A549 treated with CpdA at 1 μM for 4 hours (cell line): ENCODE measurements at places on chromosomes 2 and 18. TPM values are rescaled to one million over a fixed set of nuclear protein-coding genes. Genes with fewer than 3 reads are reported as not detected.

Gene MYOM1
- 0.11 to 0.26 TPM (median 0.16 TPM) in 5 replicates for total RNA-seq

Gene KLHL30
- 0.05 to 0.19 TPM (median 0.07 TPM) in 5 replicates for total RNA-seq

Gene SERPINB13
- not detected in 5 replicates for total RNA-seq

Gene ANKRD62
- not detected in 5 replicates for total RNA-seq

Gene FEV
- total RNA-seq, result 0.08 TPM in 1 of 5 replicates, not detected in the others

Gene ATG9A
- 42.0 to 54.7 TPM (median 49.5 TPM) in 5 replicates for total RNA-seq

Gene STEAP3
- total RNA-seq, result 37.8 to 47.6 TPM (median 40.8 TPM) in 5 replicates

Gene TUBB8B
- not detected in 5 replicates for total RNA-seq

Gene SOX11
- not detected in 5 replicates for total RNA-seq

Gene ADAM23
- total RNA-seq, result 8.0 to 10.7 TPM (median 10.3 TPM) in 5 replicates

Gene GCG
- total RNA-seq, result not detected in 5 replicates

Gene SLC9A4
- total RNA-seq, result not detected in 5 replicates

Gene NETO1
- not detected in 5 replicates for total RNA-seq

Gene HOXD13
- 0.16 to 0.34 TPM (median 0.30 TPM) in 5 replicates for total RNA-seq

Gene CRYBA2
- 0.44 TPM in 1 of 5 replicates, not detected in the others for total RNA-seq

Gene CCDC68
- total RNA-seq, result 2.4 to 4.5 TPM (median 3.6 TPM) in 5 replicates

Gene LDAH
- 16.5 to 20.5 TPM (median 19.6 TPM) in 5 replicates for total RNA-seq

Gene ASB3
- 13.1 to 16.1 TPM (median 14.8 TPM) in 5 replicates for total RNA-seq

Gene AGAP1
- 18.8 to 28.3 TPM (median 25.7 TPM) in 5 replicates for total RNA-seq

Gene ERBB4
- total RNA-seq, result not detected in 5 replicates

Gene ABCG8
- not detected in 5 replicates for total RNA-seq

Gene VIL1
- total RNA-seq, result 0.10 to 0.95 TPM (median 0.36 TPM) in 5 replicates

Gene LRRC30
- total RNA-seq, result not detected in 5 replicates

Gene CACNB4
- 0.09 to 0.33 TPM (median 0.16 TPM) in 4 of 5 replicates, not detected in the other for total RNA-seq

Gene BOLL
- total RNA-seq, result not detected in 5 replicates

Gene EFHD1
- total RNA-seq, result 1.6 to 2.4 TPM (median 2.3 TPM) in 5 replicates

Gene CD207
- total RNA-seq, result not detected in 5 replicates

Gene EVX2
- not detected in 5 replicates for total RNA-seq
